ENCODE measurements at places on chromosomes 3 and 15.

GRCh38 chr3:4739289-4740236 lies 239.7 kb upstream of the BHLHE40 start:
- DNase-seq: no peak

GRCh38 chr3:140724856-140725812 lies 47.3 kb downstream of the TRIM42 start:
- DNase-seq: no peak

DNA sequence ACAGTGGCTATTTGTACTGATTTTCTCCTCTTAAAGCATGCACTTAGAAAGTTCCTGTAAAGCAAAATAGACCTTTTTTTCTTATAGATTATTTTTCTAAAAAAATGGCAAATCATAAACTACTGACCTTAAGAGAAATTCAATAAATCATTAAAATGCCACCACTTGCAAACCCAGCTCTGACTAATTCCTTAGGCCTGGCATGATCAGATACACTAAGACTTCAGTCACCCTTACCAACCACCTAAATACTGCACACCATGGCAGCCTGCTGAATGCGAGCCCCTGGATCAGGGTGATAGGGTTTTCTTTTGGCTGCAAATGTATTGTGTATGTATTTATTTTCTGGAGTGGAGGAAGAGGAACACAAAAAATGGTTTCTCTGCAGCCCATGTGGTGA lies 370.6 kb upstream of the TBL1XR1 start:
- DNase-seq: no peak

- DNase-seq: no peak
Observed at GRCh38 chr3:147838652-147839051, 429.5 kb downstream of the ZIC1 start.

GRCh38 chr3:56003129-56003528 lies 465.1 kb downstream of the ERC2 start:
- DNase-seq: no peak

GRCh38 chr3:27589795-27590194 lies 105.6 kb upstream of the SLC4A7 start:
- DNase-seq: no peak

DNA sequence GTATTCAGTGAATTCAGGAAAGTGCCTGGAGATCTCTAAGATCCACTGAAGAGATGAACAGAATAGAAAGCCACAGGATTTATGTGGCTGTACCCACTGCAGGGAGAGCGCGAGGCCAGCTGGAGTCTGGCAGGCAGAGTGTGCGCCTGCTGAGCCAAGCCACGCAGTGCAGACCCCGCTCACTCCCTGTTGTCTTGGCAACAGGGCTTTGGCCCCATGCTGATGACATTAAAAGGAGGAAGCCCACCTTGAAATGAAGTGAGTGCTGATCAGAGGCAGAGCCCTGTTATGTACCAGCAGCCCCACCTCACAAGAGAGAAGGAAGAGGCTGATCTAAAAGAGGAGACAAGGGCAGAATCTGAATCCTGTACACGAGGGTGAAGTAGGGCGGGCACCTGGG lies 36.7 kb downstream of the PXYLP1 start:
- no peak for DNase-seq

DNA sequence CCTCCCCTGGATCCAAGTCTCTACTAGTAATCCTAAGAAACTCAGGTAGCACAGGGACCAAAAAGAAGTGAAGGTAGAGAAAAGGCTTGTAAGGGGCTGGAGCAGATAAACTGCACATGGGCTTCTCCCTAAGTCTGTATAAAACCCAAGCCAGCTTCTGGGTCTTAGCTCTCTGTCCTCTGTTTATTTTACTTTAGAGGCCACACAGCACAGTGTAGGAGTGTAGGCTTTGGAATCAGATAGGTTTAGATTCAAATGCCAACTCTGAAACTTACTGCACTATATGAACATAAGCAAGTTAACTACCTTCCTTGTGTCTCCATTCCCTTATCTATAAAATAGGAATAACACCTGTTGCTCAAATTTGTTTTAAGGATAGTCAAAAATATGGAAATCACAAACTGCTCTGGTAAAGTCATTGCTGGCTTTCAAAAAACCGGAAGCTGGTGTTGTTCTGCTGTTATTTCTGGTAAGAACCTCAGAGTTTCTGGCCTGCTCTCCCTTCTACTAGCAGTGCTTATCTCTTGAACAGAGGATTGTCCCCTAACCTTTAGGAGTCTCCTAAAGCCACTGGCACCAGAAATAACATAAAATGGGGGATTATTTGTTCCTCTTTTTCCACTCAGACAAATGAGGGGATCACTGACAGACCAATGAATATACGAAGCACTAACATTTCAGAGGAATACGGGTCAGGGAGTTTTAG lies 33.8 kb downstream of the PIK3R4 start:
- DNase-seq: no peak

DNA sequence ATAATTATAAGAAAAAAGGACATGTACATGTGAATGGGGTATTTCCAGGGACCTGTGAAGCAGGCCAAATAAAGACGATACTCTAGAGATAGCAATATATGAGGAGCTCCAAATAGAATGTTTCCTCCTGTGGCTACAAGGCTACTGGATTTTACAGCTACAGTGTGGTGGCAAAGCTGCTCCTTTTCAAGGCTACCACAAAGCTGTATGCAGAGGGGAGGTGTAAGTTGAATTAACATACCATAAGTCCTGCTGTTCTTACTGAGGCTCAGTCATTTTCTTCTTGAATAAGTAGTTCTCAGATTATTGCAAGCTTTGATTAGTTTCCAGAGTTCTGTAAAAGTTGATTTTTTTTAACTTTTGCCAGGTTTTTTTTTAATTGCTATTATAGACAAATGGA lies 1184.6 kb upstream of the EPHA6 start:
- DNase-seq: no peak

Measured in activated T-cell treated with anti-CD3 and anti-CD28 coated beads for 24 hours (primary cell).